ENCODE measurements at places on chromosomes 16 and 17.

DNA sequence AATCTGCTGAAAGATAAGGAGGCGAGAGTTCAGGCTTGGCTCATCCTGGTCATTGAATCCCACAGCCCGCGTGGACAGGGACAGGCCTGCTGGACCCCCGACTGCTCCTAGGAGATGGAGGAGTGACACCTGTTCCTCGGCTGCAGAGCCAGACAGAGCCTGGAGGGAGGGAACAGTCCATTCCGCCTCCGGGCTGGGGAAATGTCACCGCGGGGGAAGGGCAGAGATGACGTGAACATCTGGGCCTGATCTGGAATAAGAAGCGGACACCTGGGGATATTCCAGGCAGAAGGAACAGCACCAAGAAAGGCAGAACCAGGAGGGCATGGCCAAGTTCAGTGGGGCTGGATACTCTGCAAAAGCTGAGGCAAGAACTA lies 1.5 kb downstream of the ZNF747 start:
- DNase-seq, result no peak

DNA sequence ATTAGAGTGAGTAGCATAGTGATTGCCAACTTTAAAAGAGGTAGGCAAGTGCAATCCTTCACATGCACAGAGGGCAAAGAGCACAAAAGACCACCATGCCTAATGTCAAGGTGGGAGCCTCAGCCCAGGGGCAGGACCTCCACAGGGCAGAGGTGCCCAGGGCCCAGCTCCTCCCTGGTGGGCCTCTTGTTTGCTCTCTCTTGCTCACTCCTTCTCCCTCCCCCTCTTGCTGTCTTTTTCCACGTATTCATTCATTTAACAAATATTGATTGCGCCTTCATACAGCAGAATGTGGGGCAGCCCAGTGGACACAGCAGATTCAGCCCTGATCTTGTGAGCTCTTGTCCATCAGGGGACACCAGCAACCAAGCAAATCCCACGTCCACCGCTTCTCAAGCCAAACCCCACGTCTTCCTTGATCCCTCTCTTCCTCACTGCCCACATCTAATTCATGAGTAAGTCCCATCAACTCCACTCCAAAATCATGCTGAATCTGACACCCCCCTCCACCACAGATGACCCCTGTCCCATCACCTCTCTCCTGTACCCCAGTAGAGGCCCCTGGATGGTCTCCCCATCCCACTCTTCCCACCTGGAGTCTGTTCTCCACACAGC lies 44.1 kb upstream of the RPL38 start:
- DNase-seq, result no peak

DNA sequence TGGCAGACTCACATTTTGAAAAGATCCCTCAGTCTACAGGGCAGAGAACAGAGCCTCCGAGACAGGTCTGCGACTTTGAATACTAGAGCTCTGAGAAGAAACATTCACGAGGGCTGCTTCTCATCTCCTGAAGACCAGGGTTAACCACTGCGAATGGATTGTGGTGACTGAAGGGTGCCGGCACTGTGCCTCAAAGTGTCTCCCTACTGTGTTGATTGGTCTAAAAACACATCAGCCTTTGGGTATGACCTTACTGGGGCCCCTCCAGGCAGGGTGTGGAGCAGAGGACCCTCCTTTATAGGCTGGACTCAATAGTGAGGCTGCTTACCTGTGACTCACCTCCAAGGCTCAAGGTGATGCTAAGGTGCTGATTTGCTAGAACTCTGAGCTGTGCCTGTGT lies 2.6 kb upstream of the LGALS9 start:
- DNase-seq, result no peak

DNA sequence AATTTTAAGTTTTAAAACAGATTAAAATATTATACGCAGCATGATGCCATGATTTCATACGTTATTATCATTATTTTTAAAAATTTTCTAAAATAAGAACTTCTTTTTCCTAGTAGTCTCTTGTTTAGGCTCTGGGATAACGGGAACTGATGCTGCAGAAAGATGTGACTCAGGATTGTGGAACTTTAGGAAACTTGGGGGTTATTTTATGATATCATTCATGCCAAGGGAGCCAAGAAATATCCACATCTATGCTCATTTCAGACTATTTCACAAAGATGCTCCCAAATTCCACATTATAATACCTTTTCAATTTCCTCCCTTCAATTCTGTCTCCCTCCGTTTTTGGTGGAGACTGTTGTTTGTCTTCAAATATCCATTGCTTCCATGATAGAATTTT lies 236.4 kb downstream of the HS3ST3A1 start:
- DNase-seq, result no peak
